ENCODE measurements at places on chromosomes 1 and 21.

GRCh38 chr1:34164771-34165391 is at the start of gene CSMD2:
CSMD2 (minus strand) TSS chr1:34165230; CDS start chr1:34165097, 133 bp downstream.
- DNase-seq: no peak

- no peak for DNase-seq
Measured at GRCh38 chr1:104440011-104440410, 690.3 kb downstream of the AMY1C start.

DNA sequence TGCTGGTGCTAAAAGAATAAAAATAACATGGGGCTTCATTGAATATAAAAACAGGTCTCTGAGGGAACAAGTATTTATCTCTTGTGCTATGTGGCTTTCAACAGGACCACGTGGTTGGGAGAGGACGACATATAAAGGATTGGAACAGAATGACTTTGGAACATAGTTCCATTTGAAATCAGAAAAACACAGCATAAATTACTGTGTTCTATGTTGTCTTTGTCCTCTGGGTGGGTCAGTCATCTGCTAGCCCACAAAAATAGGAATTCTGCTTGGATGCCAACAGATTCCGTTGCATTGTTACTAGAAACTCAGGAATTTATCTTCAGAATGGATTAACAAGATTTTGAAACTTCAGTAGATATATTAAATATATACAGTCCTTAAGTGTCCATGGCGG is 5.9 kb downstream of the CEP85 start:
- DNase-seq: no peak

GRCh38 chr1:199834711-199835110 is 192.8 kb upstream of the NR5A2 start:
- DNase-seq: no peak

- DNase-seq: no peak
Measured at GRCh38 chr1:30334767-30335166, 388.6 kb downstream of the MATN1 start.

- no peak for DNase-seq
Measured at GRCh38 chr1:2335721-2336455, 55.5 kb downstream of the MORN1 start.

- no peak for DNase-seq
Measured at GRCh38 chr21:35179990-35180540, 131.0 kb upstream of the RUNX1 start.

DNA sequence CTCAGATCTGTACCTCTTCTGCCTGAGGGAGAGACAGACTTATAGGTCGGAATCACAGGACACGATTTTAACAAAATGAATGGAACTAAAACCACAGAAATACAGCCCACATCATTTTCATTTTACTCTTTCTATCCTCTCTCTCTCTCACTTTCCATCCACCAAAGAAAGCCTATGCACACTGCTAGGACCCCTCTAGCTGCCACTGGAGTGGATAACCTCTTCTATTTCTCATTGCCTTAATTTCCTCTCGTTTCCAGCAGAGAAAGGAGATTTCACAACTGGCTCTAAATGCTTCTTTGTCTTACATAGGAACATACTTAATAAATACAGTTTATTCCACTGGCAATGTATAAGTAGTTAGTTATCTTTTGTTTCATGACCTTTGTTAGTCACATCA is 867.8 kb upstream of the ADGRL4 start:
- no peak for DNase-seq

GRCh38 chr1:177902266-177902665 is 67.6 kb downstream of the SEC16B start:
- DNase-seq: no peak

DNA sequence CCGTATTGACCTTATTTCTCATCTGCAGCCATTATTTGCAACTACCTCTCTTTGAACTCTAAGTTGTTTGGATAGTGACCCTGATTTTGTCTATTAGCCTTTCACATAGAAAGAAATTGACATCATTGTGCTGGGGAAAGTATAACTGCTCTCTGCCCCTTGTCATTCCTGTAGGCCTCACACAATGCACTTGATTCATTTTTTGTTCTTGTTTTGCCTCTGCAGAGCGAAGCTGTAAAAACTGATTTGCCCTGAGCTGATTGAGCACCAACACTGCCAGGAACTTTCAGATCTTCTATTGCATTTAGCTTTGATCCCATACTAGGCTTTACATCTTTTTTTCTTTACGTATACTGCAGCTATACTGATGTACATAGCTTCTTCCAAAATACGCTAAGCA is 167.2 kb upstream of the PTBP2 start:
- no peak for DNase-seq

DNA sequence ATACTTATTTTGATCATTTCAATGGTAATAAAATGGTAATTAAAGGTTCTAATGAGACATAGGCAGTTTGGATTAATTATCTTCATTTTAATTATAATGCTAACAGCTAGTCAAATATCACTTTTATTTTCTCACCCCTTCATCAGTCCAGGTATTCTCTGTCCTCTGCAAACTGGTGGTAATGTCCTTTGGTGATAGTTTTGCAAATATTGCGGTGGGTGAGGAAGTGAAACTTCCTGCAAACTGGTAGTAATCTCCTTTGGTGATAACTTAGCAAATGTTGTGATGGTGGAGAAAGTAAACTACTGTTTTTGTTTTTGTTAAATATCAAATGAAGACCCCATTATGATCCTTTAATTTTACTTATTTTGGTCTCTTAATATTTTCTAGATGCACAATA is 209.0 kb downstream of the AMY1C start:
- DNase-seq: no peak

- no peak for DNase-seq
Measured at GRCh38 chr1:31302709-31303441, 6.0 kb downstream of the ZCCHC17 start.

DNA sequence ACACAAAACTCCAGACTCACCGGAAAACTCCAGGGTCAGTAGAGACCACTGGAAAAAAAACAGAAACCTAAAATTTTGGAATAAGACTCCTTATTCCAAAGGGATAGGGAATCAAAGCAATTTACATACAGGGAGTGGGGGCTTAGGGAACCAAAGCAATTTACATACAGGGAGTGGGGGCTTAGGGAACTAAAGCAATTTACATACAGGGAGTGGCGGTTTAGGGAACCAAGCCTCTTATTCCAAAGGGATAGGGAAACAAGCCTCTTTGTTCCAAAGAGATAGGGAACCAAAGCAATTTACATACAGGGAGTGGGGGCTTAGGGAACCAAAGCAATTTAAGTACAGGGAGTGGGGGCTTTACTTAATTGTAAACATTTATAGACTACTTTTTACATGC is 28.4 kb upstream of the TTLL7 start:
- no peak for DNase-seq

DNA sequence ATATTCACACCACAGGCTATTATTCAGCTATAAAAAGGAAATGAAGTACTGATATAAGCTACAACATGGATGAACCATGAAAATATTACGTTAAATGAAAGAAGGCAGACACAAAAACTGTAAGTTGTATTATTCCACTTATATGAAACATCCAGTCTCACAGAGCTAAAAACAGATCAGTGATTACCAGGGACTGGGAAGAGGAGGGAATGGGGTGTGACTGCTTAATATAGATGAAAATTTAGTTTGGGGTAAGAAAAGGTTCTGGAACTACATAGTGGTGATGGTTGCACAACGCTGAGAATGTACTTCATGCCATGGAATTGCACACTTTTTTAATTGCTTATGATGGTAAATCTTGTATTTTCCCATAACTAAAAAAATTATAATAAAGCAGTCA is 19.5 kb downstream of the GPBP1L1 start:
- no peak for DNase-seq

- no peak for DNase-seq
Measured at GRCh38 chr1:175976865-175977642, 230.0 kb downstream of the COP1 start.

GRCh38 chr1:78047631-78048030 is 1.9 kb downstream of the GIPC2 start:
- DNase-seq: no peak

GRCh38 chr1:79847700-79848099 is 841.2 kb upstream of the ADGRL4 start:
- no peak for DNase-seq

GRCh38 chr1:171126504-171126903 is 35.8 kb downstream of the FMO3 start:
- DNase-seq: no peak

- no peak for DNase-seq
Measured at GRCh38 chr1:74748960-74749359, 16.0 kb downstream of the TYW3 start.

GRCh38 chr1:26597629-26598039 is 68.1 kb downstream of the RPS6KA1 start:
- no peak for DNase-seq

- DNase-seq: no peak
Measured at GRCh38 chr21:14602382-14602958, 56.4 kb upstream of the SAMSN1 start.

DNA sequence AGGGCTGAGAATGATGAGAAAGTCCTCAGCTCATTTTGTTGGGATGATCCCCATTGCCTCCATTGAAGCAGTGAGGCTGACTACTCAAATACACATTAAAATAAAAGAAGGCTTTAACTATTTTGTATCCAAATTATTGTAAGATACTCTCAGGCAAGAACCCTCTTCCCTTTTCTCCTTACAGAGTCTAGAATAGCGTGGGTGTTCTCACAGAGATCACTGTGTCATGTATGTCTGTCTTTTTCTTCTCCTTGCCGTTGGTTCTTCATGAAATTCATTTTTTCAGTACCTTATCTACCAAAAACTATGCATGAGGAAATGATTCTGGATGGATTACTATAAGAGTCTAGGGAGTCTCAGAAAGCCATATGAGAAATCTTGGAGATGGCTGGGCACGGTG is 30.1 kb downstream of the SORT1 start:
- no peak for DNase-seq

- DNase-seq: no peak
Measured at GRCh38 chr21:29499734-29500343, 201.1 kb downstream of the BACH1 start.

DNA sequence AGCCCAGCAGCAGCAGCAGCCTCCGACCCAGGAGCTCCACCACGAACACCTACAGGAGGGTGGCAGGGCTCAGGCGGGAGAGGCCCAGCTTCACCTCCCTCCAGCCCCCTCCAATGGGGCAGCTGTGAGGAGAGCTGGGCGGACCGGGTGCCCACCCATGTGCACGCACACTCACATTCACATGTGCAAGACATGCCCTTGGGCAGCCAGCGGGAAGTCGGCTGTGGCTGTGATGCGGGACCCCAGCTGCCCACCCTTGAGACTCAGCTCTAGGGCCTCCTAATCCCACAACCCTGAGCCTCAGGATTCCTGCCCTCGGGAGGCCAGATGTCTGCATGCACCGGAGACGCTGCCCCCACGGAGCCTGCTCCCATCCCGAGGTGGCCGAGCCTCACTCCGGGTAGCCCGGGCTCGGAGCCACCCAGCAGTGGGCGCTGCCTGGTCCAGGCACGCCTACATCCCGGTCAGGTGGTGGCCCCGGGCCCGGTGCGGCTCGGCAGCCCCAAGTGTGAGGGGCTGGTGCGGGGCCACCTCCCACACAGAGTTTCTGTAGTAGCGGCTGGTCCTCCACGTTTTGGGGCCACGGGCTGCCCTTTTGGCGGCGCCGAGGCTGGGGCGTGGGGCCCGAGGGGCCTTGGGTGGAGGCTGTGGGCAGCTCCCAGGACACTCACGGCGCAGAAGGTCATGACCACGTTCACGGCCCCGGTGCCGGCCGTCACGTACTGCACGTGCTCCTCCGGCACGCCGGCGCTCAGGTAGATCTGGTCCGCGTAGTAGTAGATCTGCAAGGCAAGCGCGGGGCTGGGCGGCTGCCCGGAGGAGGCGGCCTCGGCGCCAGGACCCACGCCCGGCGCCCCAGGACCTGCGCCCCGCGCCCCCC is 12.9 kb upstream of the SLC2A7 start:
- DNase-seq: no peak

DNA sequence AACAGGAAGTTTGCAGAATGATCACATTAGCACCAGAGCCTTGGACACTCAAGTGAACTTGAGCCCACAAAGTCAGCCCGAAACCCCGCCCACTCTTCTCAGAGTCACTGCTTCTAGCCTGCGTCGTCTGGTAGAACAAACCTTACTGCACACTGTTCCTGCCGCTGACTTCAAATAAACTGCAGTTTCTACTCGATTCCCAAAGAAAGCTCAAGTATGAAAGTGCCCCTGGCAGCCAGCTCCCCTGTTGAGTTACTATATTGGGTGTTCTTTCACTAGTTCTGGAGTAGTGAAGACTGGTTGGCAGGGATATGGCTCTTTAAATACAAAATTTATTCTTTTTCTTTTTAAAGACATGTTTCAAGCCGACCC is 164.7 kb downstream of the GALNT2 start:
- no peak for DNase-seq

DNA sequence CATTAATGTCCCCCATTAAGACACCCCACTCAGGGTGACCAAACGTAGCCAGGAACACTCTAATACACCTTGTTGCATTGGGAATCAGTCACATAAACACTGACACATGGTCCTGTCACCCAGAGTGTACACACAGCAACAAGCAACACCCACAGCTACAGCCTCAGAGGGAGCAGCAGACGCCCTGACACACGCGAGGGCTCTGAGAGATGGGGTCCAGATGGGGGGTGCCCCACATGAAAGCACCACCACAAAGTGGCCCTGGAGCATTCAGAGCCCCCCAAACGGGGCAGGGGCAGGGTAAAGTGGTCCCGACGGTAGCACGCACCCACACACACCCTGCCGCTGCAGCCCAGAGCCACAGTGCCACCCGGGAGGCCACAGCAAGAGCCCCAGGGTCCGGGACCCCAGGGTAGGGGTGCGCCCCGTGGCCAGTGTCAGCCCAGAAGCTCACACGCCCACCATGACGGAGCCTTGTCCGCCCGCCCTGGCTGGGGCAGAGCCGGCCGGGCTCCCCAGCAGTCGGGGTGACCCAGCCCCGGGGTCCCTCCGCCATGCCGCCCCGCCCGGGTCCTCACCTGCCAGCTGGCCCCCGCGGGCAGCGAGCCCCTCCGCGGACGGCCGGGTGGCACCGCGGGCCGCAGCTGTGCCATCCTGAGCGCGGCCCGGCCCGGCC is 47.3 kb downstream of the RAP1GAP start:
- no peak for DNase-seq

DNA sequence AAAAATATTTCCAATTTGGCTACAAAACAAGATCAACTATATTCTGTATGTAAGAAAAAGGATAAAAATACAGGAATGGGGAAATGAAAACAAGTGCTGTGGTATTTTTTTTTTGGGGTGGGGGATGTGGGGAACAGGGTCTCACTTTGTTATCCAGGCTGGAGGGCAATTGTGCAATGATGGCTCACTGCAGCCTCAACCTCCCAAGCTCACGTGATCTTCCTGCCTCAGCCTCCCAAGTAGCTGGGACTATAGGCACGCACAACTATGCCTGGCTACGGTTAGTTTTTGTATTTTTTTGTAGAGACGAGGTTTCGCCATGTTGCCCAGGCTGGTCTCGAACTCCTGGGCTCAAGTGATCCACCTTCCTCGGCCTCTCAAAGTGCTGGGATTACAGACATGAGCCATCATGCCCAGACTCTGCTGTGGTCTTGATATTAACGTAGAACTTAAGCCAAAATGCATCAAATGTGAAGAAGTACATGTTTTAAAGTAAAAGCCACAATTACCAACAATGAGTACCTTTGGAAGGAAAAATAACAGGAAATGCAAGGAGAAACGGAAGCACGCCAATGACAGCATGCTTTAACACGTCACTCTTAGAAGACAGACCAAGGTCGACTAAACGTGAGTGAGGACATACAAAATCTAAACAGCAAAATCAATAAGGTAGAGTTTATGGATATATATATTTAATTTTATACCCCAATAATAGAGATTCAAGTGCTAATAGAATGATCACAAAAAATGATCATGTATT is 8.8 kb upstream of the ABCB10 start:
- no peak for DNase-seq

- no peak for DNase-seq
Measured at GRCh38 chr1:228311091-228311490, 95.5 kb downstream of the TRIM11 start.
